ENCODE measurements at places on chromosomes 5 and 9.

DNA sequence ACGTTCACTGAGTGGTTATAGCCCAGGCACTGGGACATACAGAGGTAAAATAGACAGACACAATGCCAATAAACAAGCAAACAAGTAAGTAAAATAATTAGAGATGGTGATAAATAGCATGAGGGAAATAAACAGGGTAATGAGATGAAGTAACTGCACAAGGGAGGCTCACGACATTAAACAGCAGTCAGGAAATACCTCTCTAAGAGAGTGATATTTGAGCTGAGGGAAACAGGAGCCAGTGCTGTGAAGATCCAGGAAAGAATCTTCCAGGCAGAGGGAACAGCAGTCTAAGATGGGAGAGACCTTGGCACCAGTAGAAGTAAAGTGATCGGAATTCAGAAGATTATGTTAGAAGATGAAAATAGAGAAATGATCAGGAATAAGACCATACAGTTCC lies 279.4 kb downstream of the HINT1 start:
- DNase-seq, result no peak

- no peak for DNase-seq
Measured at GRCh38 chr5:142360051-142360498, 35.3 kb upstream of the SPRY4 start.

- no peak for DNase-seq
Measured at GRCh38 chr5:97046270-97046982, 96.0 kb downstream of the LIX1 start.

GRCh38 chr5:2000591-2000990 lies 117.9 kb upstream of the IRX4 start:
- DNase-seq, result no peak

DNA sequence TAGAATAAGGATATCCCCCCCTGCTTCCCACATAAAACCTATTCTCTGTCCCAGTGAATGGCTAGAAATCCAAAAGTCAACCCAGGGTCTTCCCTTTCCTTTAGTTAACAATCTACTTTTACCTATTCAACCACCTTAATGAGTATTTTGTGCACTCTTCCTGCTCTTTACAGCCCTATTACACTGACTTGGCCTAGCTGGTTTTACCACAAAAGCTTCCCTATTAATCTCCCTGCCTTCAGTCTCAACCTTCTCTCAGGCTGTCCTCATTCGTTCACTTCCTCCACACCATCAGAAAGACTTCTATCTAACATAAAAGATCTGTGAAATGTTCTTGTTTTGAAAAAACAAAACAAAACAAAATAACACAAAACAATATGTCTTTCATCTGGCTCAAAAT lies 16.2 kb downstream of the CTNNAL1 start:
- no peak for DNase-seq

DNA sequence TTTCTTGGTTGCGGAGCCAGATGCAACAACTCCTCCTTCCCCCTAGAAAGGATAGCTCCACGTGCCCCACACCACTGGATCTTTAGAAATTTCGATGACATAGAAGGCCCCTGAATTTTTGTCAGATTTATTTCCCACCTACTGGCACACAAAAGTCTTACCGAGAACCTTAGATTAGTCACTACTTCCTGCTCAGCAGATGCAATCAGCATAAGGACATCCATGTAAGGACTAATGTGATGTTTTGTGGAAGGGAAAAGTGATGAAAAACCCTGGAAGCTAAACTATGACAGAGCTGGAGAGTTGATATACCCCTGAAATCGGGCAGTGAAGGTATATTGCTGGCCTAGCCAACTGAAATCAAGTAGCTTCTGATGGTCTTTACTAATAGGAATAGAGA lies 125.5 kb upstream of the NFIL3 start:
- DNase-seq, result no peak

DNA sequence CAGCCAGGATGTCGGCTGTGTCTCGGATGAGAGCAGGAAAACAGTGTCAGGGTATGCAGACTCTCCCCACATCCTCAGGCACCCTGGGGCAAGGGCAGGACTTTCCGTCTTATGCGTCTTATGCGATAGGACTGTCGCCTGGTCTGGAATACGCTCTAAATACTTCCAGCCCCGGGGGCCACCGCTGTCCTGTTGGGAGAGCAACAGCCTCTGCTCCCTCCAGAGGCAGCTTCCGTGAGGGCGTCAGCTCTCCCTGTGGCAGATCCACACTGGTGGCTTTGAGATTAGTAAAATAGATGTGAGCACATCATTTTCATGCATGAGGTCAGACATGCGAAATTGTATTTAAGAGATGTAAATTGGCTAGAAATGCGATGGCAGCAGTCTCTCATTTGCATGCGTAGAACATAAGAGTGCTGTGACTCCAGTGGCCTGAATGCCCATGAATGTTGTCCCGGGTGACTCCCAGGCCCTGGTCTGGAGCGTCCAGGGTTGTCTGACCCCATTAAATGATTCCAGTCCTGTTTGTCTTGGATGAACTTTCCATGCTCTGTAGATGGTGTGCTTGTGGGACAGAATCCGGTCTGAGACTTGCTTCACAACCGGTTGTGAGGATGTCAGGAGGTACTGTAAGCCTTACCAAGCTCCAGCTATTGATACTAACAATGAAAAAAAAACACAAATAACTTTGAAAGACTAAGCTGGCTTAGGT lies 228.2 kb downstream of the SYK start:
- DNase-seq, result no peak

- DNase-seq, result no peak
Measured at GRCh38 chr5:56140073-56140472, 93.1 kb downstream of the ANKRD55 start.

- DNase-seq, result no peak
Measured at GRCh38 chr5:56175488-56175887, 57.6 kb downstream of the ANKRD55 start.

- no peak for DNase-seq
Measured at GRCh38 chr5:178223828-178224335, 8.7 kb downstream of the PHYKPL start.

GRCh38 chr9:127130661-127131538 lies 8.5 kb upstream of the ANGPTL2 start:
- no peak for DNase-seq

Measured in stimulated activated CD8-positive, alpha-beta memory T cell treated with anti-CD3 and anti-CD28 coated beads, Interleukin-15, amount 100 ng/mL, for 4 hours (primary cell).